Mesendoderm (in vitro differentiated cells): ENCODE measurements at places on chromosomes 5 and 9.

DNA sequence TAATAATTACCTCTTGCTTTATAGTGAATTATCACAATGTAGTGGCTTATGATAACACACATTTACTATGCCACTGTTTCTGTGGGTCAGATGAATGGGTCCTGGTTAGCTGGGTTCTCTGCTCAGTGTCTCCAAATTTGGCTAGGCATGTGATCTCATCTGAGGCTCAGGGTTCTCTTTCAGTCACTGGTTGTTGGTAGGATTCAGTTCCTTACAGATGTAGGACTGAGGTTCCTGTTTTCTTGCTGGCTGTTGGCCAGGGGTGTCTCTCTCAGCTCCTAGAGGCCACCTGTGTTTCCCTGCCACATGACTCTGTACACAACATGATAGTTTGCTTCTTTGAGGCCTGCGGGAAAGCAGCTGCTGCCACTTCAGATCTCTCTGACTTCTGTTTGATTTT lies 7.1 kb downstream of the NFX1 start:
- no peak for DNase-seq

DNA sequence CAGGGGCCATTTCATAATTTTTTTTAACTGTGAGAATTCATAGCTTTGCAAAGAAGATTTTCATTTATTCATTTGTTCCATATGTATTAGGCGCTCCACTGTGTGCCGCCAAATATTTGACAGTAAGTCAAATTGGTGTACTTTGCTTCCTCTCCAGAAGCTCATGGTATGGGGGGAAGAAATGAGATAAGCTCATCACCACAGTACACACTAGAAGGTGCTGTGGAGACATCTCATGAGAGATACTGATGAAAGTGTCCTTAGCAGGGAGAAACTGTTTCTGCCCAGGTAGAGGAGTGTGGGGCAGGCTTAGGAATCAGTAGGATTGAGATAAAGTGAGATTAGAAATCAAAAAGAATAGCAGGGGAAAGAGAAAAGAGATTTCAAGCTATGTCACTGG lies 136.2 kb downstream of the CDH6 start:
- peak; percentile 44 for DNase-seq

DNA sequence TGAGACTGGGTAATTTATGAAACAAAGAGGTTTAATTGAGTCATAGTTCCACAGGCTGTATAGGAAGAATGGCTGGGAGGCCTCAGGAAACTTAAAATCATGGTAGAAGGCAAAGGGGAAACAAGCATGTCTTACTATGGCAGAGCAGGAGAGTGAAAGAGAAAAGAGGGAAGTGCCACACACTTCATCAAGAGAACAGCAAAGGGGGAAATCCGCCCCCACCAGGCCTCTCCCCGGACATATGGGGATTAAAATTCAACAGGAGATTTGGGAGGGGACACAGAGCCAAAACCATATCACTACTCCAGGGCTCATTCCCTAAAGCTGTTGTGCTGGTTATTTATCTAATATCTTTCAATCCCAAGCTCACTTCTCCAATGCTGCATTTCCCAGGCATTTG lies 50.2 kb upstream of the NR3C1 start:
- DNase-seq, result no peak

- no peak for DNase-seq
These were observed 32.6 kb upstream of the SLIT3 start for GRCh38 chr5:169333518-169333917.

GRCh38 chr9:119164716-119165115 lies 204.5 kb downstream of the BRINP1 start:
- no peak for DNase-seq

GRCh38 chr5:123527190-123527589 lies 15.2 kb downstream of the CSNK1G3 start:
- no peak for DNase-seq

GRCh38 chr5:151683444-151683843 lies 3.3 kb downstream of the SPARC start:
- no peak for DNase-seq

GRCh38 chr5:9188131-9188530 lies 357.7 kb downstream of the SEMA5A start:
- DNase-seq, result peak; percentile 10

- DNase-seq, result no peak
These were observed 44.8 kb downstream of the MEGF10 start for GRCh38 chr5:127335381-127335780.

- peak; percentile 86 for DNase-seq
These were observed 31.8 kb upstream of the FGF1 start for GRCh38 chr5:142717582-142718215.

DNA sequence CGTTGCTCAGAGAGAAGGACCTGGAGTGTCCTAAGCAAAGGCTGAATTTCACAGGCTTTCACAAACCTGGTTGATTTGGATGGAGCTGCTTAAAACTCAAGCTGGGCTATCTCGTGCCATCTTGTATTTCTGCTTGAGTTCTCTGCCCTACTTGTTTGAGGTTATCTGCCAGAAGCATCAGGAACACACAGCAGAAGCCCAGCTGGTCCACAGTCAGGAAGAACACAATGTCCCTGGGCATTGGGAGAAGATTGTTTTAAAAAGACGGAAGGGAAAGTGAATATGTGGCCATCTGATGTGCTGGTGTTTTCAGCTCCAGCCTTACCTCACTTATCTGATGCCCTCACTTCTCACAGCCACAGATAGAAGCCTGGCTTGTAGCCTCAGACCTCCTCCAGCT lies 32.9 kb upstream of the SLC36A1 start:
- DNase-seq, result no peak

GRCh38 chr5:97550164-97550563 lies 367.1 kb upstream of the RIOK2 start:
- DNase-seq, result peak; percentile 42

DNA sequence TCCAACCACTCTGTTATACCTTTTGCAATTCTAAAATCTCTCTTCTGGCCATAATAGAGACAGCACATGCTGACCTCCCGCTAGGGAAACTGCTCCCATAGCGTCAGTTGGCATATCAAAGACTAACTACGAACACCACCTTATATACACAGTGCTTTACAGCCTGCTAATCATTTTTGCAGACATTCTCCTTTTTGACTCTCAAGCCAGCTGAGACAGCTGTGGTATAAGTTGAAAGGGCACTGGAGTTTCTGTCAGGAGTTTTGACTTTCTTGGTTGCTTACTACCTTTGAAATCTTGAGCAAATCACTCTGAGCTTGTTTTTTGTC lies 160.2 kb upstream of the TBCA start:
- DNase-seq, result no peak

DNA sequence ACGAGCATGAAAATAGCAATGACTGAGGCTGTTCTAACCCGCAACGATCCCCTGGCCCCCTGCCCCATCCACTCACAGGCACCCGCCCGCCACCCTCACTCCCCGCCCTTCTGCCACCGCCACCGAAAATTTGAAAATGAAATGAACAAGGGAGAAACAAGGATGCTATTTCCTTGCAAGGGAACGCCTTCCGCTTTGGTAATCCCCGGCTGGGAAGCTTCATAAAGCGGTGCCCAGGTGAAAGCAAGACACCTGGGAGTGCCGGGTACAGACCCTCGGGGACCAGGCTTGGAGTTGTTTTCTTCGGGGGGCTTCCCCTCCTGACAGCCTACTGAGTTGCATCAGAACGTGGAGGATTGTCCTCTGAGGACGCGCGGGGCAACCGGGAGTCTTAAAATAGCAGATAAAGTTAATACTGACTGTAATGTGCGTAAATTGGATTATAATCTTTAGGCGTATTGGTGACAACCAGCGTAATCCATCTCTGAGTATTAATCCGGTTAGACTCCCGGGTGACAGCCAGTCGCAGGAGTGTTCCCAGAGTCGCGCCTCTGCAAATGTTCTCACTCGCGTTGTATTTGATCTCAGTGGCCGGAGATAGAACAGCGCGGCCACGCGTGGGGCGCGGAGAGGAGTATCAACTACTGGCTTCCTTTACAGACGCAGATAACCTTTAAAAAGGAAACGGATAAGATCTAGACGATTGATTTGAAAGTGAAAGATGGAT lies 885 bp upstream of the MLLT3 start:
- DNase-seq, result peak; percentile 14

GRCh38 chr9:88418715-88419540 lies 30.7 kb downstream of the SPIN1 start:
- DNase-seq, result no peak

DNA sequence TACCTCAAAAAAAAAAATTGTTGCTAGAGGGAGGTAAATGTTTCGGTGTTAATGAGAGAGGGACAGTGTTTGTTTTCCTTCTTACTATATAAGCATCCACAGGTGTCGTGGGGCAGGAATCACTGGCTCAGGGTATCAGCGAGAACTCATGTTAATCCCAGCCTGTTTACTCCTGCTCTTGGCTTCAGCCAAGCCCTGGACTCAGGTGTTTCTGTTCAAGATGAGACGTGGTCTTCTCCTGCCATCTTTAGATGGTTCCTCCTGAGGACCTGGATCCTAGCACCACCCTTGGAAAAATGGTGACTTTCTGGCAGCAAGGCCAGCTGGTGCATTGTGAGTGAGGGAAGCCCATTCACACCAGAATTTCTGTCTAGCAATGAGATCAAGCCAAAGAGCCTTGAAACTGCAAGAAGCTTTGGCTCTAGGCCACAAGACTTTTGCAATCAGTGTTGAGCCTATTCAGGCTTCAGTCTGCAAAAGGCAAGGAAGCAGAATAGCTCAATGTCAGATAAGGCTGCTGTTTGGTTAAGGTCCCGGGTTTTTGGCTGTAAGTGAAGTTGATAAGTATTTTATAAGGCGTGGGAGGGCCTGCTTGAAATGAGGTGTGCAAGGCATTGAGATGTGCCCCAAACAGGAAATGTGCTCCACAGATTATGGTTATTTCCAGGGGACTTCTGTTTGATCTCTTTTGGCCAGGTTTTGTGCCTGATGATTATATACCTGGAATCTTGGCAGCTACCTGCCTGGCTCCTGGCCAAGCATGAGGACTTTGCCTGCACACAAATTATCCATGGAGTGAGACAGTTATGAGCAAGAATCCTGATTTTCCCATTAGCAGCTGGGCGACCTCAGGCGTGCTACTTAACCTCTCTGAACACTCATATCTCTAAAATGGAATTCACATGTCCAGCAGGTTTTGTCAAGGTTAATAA lies 99.8 kb downstream of the TENT4A start:
- DNase-seq, result no peak

- DNase-seq, result peak; percentile 98
These were observed at the start of gene IL11RA for GRCh38 chr9:34651876-34652601. IL11RA (plus strand) TSS chr9:34652185; CDS start chr9:34655218, 3,033 bp downstream.

DNA sequence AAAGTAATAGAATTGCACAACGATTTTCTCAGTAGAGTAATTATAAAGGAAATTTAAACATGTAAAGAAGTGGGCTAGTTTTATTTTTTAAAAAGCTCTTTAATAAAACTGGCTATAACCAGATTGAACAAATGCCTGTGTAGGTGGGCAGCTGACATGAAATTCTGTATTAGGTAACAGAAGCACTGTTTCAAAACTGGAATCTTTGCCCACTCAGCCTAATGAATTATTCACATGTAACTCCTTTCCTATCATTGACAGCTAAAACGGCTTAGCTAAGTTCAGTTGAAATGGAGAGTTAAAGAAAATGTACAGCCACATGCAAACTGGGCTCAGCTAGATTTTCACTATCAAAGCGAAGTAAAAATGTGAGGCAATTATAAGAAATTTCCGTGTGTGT lies 1300.1 kb upstream of the ACO1 start:
- no peak for DNase-seq

DNA sequence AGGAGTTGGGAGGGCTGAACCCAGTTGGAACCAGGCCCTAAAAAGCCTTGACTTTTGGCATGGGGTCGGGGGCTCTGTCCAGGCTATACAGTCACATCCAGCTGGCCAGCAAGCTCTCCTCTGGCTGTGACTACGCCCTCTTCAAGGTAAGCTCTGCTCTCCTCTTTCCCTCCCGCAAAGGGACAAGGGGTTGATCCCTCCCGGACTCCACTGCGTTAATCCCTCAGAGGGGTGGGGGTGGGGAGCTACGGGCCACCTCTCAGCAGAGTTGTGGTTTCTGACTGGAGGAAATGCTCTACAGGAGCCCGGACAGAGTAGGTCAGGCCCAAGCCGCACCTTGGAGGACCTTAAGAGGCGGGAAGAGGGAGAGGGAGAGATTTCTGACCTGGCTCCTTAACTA lies 3.0 kb upstream of the TSPAN17 start:
- no peak for DNase-seq

GRCh38 chr5:90865180-90865579 lies 306.6 kb downstream of the ADGRV1 start:
- DNase-seq, result no peak

DNA sequence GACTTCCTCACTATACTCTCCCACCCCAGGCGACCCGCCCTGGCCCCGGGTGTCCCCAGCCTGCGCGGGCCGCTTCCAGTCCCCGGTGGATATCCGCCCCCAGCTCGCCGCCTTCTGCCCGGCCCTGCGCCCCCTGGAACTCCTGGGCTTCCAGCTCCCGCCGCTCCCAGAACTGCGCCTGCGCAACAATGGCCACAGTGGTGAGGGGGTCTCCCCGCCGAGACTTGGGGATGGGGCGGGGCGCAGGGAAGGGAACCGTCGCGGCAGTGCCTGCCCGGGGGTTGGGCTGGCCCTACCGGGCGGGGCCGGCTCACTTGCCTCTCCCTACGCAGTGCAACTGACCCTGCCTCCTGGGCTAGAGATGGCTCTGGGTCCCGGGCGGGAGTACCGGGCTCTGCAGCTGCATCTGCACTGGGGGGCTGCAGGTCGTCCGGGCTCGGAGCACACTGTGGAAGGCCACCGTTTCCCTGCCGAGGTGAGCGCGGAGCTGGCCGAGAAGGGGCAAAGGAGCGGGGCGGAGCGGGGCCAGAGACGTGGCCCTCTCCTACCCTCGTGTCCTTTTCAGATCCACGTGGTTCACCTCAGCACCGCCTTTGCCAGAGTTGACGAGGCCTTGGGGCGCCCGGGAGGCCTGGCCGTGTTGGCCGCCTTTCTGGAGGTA lies 2.1 kb downstream of the CA9 start:
- DNase-seq, result peak; percentile 86

DNA sequence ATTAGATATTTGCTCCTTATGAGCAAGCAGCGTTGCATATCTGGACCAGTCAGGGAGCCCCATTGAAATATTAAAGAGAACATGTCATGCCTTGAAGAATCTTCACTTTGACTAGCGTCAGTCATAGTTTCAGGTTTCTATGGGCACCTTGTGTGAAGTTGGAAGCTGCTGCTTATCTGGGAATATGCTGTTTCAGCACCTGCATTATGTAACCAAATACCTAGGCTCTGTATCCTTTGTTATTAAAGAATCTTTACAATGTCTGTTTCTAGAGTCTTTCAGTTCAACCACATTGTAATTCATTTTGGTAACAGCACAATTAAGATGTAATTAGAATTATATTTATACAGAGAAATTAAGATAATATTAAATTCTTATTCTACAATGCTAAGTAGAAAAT lies 818.8 kb upstream of the TYRP1 start:
- no peak for DNase-seq

DNA sequence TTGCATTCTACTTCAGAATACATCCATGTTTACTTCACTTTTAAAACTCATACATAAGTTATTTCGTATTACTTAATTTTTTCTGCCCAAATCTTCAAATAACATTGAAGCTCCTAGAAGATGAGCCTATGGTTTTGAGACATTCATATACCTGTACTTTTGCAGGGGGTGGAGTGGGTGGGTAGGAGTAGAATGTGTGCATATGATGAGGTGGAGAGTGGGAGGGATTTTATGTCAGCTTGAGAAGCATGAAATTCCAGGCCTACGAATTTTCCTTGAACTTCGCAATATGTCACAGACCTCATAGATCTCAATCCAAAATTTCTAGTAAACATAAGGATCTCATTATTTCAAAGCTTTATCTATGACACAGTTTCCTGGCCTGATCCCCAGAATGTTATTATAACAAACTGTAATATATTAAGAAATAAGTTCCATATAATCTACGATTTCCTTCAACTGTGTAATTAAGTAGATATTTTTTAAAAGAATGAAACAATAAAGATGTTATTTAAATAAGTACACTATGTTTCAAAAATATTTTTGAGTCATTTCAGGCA lies 19.7 kb upstream of the MOB3B start:
- no peak for DNase-seq

GRCh38 chr9:125924351-125924750 lies 177.2 kb downstream of the PBX3 start:
- DNase-seq, result no peak
